ENCODE measurements at places on chromosomes 5 and 9. TPM values are rescaled to one million over a fixed set of nuclear protein-coding genes. Genes with fewer than 3 reads are reported as not detected.
A peak's percentile ranks its signal among the peaks of the same experiment; 100 is the strongest.

- peak; percentile 51 for DNase-seq
These were observed 772 bp downstream of the DCAF10 start for GRCh38 chr9:37801287-37801850.

DNA sequence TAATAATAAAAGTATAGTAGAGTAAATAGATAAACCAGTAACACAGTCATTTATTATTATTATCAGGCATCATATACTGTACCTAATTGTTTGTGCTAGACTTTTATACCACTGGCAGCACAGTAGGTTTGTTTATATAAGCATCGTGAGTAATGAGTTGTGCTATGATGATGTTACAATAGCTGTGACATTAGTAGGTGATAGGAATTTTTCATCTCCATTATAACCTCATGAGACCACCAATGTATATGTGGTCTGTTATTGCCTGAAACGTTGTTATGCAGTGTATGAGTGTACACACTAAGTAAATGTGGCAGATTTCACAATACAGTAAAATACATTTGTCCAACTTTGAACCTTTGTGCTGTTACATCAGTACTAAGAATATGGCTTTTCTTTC, 72.7 kb upstream of the SPATA31D4 start:
- no peak for DNase-seq

DNA sequence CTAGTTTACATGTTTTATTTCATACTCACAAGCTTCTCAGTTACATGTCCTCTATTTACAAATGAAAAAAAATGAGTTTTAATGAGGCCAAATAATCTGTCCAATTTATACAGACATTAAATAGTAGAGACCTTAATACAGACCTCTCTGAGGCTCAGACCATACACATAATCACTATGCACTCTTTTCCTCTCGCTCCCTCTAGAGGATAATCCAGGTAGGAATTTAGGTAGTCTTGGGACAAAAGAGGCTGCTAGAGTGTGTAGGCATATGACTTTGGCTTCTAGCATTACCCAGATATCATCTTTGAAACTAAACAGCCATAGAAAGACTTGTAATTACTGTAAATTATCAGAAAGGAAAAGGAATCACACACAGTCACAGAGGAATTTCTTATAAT, 444.7 kb downstream of the HINT1 start:
- no peak for DNase-seq

SPATA31A3 gene
- polyA plus RNA-seq: not detected

DNA sequence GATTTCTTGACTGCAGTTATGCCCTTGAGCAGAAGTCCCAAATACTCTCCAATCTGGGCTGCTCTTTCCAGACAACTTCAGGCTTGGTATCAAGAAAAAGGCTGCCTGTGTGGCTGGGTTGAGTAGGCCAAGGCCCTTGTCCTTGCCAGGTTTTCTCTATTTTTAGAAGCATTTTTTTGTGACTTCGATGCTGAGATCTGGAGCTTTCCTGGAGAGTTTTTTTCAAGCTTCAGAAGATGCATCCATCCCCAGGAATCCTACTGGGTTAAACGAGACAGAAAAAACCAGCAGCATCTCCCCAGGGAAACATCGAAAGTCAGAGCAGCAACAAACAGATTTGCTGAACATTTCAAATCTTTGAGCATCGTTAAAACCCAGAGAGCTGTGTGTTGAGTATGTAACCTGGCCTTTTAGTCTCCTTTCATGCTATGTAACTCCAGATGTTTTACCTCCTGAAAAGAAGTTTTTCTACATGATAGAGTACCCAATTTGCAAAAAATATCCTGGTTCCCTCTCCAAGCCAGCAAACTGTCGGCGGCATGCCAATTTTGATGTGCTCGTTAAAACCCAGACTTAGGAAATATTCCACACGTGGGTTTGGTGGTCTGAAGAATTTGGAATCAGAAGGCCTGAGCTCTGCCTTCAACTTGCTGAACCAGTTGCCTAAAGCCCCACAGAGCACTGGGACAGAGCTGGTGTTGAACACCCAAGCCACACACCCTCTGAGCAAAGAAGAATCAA, 98.1 kb upstream of the ALDH1B1 start:
- no peak for DNase-seq

DNA sequence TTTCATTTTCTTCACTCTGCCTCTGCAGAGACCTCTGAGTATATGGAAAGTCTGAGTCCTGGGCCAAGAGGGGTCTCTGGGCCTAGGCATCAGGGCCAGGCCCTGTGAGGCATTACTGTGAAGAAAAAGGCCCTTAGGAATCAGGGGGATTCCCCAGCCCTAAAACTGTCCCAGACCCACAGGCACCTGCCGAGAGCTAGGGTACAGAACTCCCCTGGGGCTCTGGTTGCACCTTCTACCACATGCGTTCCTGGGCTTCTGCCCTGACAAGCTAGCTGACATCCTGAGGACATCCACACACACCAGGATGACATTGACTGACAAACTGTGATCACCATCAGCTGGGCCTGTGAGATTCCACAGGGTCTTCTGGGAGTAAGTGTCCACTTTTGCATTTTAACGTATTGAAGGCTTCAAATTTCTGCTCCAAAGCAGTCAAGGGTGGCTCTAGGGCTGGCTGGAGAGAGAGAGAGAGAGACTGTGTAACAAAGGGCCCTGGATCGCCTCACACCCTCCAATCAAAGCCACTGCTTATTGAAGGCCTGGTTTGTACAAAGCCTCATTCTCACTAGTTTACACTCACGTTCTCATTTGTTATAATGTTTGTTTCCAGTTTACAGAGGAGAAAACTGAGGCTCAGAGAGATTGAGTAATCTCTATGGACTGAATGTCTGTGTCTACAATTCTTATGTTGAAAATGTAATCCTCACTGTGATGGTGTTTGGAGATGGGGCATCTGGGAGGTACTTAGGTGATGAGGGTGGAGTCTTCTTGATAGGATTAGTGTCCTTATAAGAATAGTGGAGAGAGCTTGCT, 45.1 kb downstream of the TGFBI start:
- no peak for DNase-seq

DNA sequence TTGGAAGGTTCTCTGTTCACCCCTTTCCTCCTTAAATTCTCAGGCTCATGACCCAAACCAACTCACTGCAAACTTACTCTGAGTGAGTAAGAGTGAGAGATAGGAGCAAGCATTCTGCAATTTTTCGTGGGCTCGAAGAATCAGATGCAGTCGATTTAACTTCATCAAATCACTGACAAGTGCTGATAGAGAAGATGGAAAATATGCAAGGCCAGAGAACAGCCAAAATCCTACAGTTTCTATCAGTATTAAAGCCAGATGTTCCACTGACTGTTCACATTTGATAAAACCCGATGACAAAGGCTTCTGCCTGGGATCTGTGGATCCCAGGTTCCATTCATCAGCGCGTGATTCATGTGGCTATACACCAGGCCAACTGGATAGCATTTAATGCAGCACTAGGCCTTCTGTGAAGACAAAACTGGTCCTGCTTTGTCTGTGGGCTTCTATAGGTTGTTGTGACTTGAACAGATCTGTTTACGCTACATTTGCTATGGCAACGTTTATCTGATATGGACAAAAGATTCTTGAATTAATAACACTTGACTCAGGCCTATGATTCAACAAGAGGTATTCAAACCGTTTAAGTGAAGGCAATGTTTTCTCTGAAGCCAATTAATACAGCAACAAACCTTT, 251.2 kb downstream of the NFIB start:
- DNase-seq: no peak

HK3 gene
- not detected for polyA plus RNA-seq

DNA sequence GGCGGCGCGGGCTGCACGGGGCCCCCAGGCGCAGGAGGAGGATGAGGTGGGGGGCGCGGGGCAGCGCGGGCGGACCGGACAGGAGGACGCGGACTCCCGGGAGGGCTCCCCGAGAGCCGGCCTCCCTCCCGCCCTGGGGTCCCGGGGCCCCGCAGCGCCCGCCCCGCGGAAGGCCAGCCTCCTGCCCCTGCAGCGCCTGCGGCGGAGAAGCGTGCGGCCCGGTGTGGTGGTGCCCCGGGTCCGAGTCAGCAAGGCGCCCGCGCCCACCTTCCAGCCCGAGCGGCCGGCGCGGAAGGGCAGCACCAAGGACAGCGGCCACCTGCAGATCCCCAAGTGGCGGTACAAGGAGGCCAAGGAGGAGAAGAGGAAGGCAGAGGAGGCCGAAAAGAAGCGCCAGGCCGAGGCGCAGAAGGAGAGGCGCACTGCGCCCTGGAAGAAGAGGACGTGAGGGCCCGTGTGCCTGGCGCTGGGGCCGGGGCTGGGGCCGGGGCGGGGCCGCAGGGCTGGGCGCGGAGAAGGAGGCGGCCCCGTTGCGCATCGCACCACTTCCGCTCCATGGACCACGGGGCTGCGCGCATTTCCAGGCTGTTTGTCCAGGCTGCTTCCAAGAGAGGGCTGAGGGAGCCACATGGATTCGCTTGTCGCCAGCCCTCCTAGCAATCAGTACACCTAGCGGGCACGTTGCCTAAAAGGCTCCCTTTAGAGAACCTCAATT, 86.0 kb downstream of the ANKRD33B start:
- DNase-seq: no peak

DNA sequence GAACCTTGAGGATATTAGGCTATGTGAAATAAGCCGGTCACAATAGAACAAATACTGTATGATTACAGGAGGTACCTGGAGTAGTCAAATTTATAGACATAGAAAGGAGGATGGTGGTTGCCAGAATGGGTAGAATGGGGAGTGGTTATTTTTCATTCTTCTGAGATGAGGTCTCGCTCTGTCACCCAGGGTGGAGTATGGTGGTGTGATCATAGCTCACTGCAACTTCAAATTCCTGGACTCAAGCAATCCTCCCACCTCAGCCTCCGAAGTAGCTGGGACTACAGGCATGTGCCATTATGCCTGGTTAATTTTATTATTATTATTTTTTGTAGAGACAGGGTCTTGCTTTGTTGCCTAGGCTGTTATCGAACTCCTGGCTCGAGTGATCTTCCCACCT, 27.1 kb downstream of the SH3PXD2B start:
- no peak for DNase-seq

GRCh38 chr5:73908846-73909245, 282.9 kb downstream of the ARHGEF28 start:
- no peak for DNase-seq

CARD6 gene
- polyA plus RNA-seq: 5.0 TPM

DNA sequence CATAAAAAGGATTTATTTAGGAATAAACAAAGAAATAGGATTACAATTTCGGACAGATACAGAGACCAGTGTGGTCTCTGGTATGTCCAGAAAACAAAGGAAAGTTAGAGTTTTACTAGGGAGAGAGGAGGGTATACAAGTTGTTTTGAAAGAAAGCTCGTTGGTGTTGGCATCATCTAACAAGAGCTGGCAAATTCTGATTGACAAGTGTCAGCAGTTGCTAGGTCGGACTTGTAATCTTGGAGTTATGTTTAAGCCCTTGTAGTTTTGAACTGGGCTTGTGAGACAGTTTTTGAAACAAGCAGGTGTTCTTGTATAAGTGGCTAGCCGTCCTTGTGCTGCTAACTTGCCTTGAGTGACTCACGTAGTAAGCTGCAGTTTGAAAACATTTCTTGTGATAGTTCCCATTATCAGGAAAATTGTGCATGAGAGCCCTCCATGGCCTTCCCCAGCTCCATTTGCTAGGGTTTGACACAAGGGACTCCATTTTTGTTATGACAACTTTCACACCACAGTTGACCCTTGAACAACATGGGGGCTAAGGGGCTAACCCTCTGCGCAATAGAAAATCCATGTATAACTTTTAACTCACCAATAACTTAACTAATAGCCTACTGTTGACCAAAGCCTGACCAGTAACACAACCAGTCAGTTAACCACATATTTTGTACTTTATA, 48.1 kb downstream of the ZNF622 start:
- DNase-seq: no peak

GRCh38 chr5:127216898-127217675, 73.5 kb upstream of the MEGF10 start:
- no peak for DNase-seq

- no peak for DNase-seq
These were observed 171.1 kb upstream of the TLX3 start for GRCh38 chr5:171137768-171138525.

ALDOB gene
- polyA plus RNA-seq: not detected

DMRT2 gene
- 0.08 TPM for polyA plus RNA-seq

- DNase-seq: no peak
These were observed 18.2 kb upstream of the IL7R start for GRCh38 chr5:35838370-35839042.

- DNase-seq: no peak
These were observed 18.4 kb downstream of the OGN start for GRCh38 chr9:92385953-92386352.

DNA sequence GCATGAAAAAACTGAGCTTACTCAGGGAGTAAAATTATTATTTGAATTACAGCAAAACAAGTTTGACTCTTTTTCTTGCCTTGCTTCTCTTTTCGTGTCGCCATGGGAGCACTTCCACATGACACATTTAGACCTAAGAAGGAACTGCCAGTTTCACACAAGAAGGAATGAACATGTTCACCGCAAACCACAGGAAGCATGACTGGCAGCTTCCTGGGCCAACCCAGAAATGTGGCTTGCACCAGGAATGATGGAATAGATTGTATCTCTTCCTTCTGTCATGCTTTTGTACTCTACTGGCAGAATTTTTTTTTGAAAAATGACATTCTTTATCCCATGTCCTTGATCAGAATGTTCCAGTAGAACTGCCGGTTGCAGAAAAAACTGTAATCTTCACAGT, 32.9 kb upstream of the MAN2A1 start:
- DNase-seq: peak; percentile 42

- DNase-seq: no peak
These were observed 30.2 kb upstream of the CCNG1 start for GRCh38 chr5:163407034-163407655.

GRCh38 chr5:88256872-88257271, 11.8 kb downstream of the TMEM161B start:
- no peak for DNase-seq

DNA sequence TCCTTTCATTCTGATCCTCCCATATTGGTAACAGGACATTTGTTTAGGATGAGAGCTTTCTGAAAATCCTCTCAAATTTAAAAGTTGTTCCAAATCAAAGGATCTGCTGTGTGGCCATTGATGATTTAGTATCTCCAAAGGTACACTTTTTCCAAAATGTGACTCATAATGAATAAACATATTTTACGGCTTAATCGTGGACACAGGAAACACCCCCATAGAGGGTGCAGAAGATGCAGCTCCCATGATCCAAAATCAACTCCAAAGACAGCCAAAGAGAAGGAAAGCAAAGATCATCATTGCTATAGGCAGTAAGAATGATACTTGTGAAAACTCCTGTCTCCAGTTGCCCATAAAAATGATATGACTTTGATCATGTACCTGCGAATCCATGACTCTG, 239.7 kb downstream of the PIK3R1 start:
- no peak for DNase-seq

GRCh38 chr5:178526773-178527457, 63.3 kb downstream of the COL23A1 start:
- DNase-seq: no peak

GRCh38 chr5:101687349-101687985, 608.6 kb downstream of the SLCO4C1 start:
- no peak for DNase-seq

DNA sequence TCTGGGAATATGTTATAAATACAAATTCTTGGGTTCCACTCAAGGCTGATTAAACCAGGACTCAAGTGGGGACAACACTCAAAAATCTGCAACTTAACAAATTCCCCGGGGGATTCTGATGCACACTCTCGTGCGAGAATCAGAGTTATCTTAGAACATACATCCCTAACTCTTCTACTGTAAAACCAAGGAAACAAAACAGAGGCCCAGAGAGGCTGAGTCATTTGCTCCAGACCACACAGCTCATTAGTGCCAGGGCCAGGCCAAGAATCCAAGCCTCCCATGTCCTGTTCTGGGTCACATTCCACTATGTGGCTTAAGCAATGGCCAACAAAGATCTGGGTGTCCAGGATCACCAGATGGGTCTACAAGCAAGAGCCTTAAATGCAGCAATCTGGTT, 166.0 kb downstream of the ADAMTS12 start:
- DNase-seq: no peak

- no peak for DNase-seq
These were observed 7.4 kb downstream of the NPR2 start for GRCh38 chr9:35798658-35799374.

Measured in CD4-positive, alpha-beta memory T cell (primary cell).